CD4-positive, alpha-beta T cell treated with Interleukin-17A for 4 hours (primary cell): ENCODE measurements at places on chromosomes 16 and 17.
A peak's percentile ranks its signal among the peaks of the same experiment; 100 is the strongest.

DNA sequence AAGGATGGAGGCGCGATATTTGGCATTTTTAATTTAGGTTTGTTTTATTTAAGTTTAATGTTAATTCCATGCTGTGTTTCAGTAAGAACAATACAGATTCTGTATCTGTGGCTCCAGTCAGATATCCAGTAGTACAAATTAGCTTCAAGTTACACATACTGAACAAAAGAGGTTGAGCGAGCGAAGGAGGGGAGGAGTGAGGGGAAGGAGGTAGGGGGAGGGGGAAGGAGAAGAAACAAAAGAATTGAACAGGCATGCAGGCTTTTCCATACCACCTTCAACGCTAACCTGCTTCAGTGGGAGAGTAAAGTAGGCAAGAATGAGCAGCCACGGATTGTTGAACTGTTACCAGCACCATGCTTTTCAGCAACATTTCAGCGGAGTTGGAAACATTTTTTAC is 55.5 kb downstream of the YWHAE start:
- no peak for DNase-seq

- no peak for DNase-seq
These were observed 1.1 kb downstream of the SLC16A3 start for GRCh38 chr17:82229698-82230608.

GRCh38 chr17:41178843-41179616 is 1.0 kb upstream of the KRTAP4-2 start:
- DNase-seq: no peak

DNA sequence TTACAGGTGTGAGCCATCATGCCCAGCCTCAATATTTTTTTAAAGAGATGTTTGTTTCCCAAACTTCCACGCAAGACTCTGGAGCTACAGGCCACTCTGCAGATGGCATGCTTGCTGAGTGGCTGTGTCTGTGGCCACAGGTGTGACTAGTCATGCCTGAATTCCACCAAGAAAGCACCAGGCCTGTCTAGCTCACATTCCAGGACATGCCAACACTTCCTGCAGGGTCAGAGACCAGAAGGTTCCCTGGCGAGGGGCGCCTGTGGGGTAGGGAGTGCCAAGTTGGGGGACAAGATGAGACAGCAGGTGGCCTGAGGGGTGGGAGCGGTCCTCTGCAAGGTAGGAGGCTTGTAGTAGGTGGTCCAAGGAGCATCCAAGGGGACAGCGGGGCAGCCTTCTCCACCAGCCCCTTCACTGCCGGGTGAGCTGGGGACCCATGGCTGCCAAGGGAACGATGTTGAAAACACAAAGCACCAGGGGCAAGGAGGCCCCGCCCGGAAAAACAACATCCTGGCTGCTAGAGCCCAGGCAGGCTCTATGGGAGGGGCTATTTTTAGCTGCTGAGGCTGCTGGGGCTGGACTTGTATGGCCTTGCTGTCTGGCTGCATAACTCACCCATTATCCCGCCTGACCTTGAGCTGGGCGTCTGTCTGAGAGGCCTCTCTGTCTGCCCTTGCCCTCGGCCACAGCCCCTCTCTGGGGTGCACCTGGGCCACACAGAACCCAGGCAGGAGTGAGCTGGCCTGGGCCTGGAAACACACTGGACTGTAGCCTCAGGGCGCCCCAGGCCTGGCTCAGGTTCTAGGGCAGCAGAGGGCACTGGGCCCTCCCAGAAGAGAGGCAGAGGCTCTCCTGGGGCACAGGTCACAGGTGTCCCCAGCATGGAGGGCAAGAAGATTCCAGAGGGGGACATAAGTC is 5.7 kb downstream of the TRIM47 start:
- DNase-seq: peak; percentile 74

DNA sequence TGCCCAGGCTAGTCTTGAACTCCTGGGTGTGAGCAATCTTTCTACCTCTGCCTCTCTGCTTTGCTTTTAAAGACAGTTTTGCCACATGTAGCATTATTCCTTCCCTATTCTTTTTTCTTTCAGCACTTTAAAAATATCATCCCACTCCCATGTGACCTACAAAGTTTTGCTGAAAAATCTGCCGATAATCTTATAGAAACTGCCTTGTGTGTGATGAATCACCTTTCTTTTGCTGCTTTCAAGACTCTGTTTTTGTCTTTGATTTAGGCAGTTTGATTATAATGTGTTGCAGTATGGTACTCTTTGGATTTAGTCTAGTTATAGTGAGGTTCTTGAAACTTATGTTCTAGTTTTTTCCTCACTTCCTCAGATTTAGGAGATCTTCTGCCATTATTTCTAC is 142.0 kb upstream of the KIF2B start:
- DNase-seq: no peak

DNA sequence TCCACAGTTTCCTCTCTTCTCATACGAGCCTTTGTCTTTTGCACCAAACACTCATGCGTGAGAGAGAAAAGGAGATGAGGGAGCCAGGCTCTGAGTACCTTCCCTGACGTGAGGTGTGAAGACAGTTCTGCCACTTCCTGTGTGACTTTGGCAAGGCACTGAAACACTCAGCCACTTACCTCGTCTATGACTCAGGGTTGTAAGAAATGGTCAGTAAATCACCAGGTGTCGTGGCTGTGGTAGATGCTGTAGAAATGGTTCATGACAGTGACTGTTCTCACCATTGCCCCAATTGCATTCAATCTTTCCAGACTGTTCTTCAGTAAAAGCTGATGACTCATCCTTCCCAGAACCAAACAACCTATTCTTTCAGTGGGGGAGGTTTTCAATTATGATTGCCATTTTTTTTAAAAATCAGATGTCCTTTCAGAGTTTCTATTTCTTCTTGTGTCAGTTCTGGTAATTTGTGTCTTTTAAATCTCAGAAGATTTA is 49.2 kb upstream of the CBFA2T3 start:
- peak; percentile 39 for DNase-seq

GRCh38 chr17:3582915-3583314 is 25.3 kb upstream of the TRPV3 start:
- no peak for DNase-seq

DNA sequence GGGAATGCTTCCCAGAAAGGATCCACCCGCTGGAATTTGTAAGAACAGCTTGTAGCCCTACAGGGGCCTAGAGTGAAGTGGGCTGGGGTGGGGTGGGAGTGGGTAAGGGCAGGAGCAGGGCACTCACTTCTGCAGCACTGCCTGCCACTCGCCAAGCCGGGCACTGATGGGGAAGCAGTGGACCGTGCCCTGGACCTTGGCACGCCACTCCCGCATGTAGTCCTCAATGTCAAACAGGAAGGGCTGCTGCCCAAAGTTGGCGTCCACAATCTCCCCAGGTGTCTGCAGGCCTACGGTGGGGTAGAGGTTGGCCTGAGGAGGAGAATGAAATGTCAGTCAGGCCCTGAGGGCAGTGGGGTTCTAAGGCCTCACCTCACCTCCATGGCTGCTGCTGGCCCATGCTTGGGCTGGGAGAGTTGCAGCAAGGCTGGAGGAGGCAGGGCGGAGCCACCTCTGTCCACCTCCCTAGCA is 15.7 kb upstream of the GFOD2 start:
- no peak for DNase-seq

- no peak for DNase-seq
These were observed at the start of gene CRHR1 for GRCh38 chr17:45784293-45784740. CRHR1 (plus strand) TSS chr17:45784320; CDS start chr17:45784545, 225 bp downstream.

DNA sequence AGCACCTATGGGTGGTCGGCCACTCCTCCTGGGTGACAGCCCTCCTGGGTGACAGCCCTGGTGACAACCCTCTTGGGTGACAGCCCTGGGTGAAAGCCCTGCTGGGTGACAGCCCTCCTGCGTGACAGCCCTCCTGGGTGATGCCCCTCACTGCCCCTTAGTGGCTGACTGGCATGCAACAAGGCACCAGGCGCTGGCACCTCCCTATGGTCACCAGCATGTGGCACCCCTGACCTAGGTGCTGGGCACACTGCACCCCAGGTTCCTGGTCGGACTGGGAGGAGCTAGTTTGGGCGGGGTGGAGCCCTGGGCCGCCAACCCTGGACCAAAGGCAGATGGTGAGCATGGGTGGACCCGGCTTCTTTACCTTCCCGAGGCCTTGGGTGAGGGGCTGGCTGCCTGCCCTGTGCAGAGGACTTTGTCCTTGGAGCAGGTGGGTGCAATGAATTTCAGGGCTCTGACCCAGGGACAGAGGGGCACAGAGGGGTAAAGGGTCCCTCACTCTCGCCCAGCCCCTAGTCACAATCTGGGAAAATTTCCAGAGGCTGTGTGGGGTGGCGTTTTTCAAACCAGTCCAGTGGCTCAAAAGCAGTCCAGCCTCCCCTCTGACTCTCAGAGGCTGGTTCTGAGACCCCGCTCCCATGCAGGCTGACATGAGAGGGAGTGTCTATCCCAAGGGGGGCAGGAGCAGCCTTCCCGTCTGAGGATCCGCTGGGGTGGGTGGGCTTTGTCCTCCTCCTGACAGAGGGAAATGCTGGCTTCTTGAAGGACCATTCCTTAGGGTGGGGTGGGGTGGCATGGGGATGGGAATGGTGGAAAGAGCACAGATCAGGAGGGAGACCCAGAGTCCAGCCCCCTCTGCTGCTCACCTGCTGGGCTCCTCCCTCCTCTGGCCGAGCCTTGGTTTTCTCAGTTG is 25.9 kb upstream of the TNFRSF13B start:
- DNase-seq: no peak

DNA sequence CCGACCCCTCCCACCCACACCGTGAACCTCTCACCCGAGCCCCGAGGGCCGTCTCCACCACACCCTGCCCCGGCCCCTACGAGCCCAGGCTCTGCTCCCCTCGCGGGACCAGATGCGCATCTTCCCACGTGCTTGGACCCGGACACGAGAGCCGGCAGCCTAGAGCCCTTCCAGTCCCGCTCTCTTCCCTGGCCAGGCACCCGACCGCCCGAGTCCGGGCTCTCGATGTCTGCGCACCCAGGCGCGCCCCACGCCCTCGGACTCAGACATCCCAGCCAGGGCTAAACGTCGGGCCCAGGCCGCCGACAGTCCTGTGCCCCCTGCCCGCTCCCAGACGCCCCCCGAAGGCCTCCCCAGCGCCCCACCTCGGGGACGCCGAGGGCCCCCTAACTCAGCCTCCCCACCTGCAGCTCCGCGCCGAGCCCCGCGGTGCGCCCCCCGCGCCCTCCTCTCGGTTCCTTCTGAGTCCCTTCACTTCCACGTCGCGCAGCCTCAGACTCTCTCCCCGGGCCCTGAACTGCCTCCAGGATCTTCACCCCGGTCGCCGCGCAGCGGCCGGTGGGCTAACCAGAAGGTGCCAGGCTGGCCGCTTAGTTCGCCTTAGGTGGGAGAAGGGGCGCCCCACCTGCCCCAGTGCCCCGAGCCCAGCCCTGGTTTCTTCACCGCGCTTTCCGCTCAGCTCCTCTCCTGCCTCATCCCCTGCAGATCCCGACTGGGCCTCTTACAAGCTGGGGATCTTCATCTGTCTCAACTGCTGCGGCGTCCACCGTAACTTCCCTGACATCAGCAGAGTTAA is 688 bp downstream of the ADAP2 start:
- DNase-seq: no peak

GRCh38 chr17:2087597-2088211 is 32.8 kb downstream of the HIC1 start:
- peak; percentile 45 for DNase-seq

DNA sequence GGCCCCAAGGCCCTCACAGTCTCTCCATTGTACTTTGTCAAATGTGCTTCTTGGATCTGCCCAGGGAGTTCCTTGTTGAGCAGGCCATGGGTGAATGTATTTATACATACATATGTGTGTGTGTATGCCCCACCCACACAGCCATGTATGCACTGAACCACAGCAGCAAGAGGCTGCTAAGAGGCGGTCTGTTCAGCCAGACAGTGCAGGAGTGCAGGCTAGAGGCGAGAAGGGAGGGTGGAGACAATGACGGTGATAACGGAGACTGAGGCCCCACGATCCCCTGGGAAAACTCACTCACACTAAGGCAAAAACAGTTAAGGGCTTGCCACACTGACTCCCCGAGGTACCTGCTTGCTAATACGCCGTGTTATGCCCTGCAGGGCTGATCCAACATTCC is 151.0 kb upstream of the CDC42EP4 start:
- DNase-seq: no peak

- no peak for DNase-seq
These were observed 1.4 kb downstream of the MCRIP2 start for GRCh38 chr16:643050-643368.

DNA sequence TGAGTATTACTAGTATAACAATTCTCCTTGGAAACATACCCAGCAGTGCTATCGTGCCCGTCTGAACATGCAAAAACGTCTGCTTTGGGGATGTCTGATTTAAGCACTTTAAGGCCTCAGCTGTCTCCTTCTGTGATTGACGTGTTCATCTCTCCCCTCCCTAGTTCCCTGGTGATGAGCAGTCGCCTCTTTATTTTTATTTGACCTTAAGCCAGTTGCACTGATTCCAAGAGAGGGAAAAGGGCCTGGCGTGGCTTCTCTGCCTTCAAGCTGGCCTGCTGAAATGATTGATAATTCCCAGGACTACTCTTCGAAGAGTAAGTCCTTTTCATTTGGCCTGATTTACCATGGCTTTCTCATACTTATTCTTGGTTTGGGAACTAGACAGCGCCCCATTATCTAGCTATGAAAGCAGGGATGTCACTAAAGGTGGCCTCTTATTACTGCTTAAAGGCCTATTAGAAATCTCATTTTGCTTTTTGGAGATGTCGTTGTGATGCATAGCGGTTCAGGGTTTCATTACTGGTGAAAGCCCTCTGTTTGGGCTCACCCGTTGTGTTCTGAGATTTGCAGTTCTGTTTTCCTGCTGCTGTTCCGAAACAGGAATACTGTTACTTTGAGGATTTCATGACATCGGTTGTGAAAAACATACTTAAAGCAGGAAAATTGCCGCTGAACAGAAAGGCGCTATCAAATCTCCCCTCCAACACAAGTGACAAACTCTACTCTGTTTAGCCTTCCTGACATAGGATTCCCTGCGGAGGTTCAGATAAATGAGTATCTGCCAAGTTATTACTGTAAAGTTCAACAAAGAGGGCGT is 65.5 kb downstream of the IQCK start:
- no peak for DNase-seq

GRCh38 chr17:79852748-79853147 is 13.5 kb upstream of the CBX4 start:
- no peak for DNase-seq

DNA sequence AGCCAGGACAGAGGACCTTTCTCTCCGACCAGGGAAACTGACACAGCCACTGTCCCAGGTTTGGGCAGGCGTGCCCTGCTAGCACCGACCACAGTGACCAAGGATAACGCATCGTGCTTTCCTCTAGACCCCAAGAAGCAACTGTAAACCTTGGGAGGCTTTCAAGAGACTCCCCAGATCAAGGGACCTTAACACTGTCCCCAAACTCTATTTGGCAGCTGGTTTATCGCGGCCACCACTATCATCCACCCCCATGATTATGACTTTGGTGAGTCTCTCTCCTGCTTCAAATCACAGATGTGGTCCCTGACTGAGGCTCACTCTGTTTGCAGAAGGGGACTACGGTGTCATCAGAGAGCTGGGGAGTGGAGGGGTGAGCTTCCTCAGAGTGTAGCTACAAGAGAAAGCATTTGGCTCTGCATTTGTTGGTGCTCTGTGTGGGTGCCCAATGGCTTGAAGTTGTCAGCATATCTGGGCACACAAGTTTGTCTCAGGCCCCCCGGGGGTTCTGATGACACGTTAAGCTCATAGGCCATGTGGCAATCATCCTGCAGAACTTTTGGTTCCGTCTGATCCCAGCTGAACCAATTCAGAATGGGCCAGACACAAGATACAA is 408.0 kb downstream of the SLC39A11 start:
- DNase-seq: no peak

DNA sequence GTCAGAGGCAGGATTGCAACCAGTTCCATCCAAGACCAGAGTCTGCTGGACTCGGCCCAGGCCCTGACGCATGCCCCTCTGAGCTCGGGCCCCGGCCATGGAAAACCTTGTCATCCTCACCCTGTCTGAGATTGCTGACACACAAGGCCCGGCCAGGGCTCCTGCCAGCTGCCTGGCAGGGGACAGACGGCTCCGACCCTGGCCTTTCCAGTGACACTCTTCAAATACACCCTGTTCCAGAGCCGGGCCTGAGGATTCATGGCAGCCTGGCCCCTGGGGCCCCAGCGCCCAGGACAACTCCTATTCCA is 3.2 kb upstream of the PABPN1L start:
- no peak for DNase-seq
